ENCODE measurements at places on chromosomes 1 and 21.
A peak's percentile ranks its signal among the peaks of the same experiment; 100 is the strongest.

DNA sequence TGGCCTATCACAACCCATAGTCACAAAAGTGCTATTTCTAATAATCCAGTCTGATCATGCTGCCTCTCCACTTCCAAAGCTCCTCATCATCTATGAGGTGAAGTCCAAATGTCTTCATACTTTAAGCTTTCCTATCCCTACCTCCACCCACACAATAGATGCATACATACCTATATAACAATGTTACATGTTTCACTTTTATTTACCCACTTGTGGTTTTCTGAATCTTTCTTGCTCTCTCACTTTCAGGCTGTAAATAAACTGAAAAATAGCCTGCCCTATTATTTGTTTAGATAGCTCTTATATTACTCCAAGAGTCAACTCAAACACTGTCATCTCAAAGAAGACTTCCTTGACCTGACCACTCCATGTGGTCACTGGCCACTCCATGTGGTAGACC is 406.8 kb upstream of the BEND5 start:
- ATAC-seq: no peak

DNA sequence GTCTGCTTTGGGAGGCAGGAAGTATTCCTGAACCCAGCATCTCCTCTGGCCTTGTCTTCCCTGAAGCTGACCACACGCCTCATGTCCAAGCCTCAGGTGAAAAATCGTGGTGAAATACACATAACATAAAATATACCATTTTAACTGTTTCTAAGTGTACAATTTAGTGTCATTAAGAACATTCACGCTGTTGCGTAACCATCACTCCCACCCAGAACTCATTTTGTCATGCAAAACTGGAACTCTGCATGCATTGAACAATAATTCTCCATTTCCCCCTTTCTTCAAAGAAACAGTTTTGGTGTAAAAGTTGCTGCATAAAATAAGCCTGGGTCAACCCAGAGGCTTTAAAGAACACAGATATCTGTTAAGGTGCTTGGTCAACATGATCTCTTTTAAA is 93.5 kb downstream of the PLD5 start:
- ATAC-seq: no peak

- peak; percentile 96 for ATAC-seq
Measured at GRCh38 chr1:150281758-150282557, at the start of gene CIART. Gene CIART (plus strand): TSS chr1:150282554. CDS start chr1:150283268, 714 bp downstream.

DNA sequence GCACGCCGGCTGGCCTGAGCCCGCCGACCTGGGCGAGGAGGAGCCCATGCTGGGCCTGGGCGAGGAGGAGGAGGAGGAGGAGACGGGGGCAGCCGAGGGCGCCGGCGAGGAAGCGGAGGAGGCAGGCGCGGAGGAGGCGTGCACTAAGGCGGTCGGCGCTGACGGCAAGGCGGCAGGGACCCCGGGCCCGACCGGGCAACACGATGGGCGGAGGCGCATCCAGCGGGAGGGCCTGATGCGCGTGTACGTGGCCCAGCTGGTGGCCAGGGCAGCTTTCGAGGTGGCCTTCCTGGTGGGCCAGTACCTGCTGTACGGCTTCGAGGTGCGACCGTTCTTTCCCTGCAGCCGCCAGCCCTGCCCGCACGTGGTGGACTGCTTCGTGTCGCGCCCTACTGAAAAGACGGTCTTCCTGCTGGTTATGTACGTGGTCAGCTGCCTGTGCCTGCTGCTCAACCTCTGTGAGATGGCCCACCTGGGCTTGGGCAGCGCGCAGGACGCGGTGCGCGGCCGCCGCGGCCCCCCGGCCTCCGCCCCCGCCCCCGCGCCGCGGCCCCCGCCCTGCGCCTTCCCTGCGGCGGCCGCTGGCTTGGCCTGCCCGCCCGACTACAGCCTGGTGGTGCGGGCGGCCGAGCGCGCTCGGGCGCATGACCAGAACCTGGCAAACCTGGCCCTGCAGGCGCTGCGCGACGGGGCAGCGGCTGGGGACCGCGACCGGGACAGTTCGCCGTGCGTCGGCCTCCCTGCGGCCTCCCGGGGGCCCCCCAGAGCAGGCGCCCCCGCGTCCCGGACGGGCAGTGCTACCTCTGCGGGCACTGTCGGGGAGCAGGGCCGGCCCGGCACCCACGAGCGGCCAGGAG is 7.2 kb upstream of the IBA57 start:
- ATAC-seq: no peak

- ATAC-seq: no peak
Measured at GRCh38 chr1:154657556-154657955, 49.6 kb upstream of the ADAR start.

- ATAC-seq: no peak
Measured at GRCh38 chr21:46069166-46069565, 28.7 kb upstream of the COL6A2 start.

- ATAC-seq: no peak
Measured at GRCh38 chr1:155007251-155007828, 4.7 kb downstream of the ZBTB7B start.

DNA sequence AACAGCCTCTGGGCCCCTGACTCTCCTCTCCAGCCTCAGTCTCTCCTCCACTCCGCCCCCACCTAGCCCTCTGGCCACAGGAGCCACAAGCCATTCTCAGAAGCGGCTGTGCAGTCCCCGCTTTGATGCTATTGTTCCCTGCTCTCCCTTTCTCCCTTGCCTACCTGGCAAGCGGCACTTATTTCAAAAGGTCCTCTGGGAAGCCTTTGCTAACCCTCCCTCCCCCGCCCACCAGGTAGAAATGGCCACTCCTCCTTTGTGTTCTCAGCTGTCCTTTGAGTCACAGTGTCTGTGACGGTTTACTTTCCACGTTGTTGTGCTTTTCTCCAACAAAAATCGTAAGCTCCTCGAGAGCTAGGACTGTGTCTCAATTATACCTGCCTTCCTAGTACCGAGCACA is 338.4 kb upstream of the PROX1 start:
- ATAC-seq: no peak

DNA sequence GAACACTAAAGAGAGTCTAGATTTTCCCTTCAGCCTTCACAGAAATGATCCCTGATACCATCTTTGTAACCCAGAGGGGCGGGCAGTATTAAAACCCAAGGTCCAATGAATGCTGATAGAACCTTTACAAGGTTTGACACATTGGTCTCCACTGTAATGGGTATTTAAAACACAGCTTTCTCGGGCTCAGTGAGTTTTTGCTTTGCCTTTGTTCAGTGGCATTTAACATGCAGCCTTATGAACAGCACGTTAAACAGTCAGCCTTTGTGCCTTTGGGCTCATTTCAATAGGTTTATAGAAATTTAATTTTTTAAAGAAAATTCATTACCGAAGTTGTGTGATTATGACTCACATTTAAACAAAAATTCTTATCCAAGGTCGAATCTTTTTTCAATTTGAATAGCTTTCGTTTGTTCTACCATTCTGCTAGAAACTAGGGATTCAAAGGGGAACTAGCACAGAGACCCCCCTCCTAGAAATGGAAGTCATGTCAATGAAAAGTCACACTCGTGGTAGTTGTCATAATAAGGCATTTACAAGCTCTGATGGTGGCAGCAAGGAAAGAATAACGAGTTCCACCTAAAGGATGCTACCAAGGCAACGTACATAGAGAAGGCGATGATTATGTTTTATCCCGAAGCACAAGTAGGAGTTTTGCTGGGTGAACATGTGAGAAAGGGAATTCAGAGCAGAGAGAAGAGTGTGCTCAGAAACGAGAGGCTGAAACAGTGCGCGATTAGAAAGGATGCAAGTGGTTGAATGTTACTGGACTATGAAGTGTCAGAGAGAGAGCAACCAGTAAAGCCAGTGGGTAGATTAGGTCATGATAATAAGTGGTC is 66.2 kb downstream of the SGIP1 start:
- no peak for ATAC-seq

DNA sequence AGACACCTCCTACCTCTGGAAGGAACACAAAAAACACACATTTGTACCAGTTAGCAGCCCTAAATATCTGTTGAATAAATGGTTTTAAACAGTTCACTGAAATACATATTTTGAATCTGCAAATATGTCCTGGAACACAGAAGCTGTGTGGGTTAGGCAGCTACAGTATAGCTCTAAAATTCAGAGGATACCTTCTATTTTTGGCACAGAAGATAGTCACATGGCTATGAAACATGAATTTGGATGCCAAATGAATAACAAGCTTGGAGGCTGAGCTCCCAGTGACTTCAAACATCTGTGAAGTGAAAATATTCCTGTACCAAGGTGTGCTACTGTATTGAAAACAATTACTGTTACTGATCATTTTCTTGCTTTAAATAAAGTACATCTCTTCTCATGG is 391.5 kb upstream of the ADGRL2 start:
- no peak for ATAC-seq

DNA sequence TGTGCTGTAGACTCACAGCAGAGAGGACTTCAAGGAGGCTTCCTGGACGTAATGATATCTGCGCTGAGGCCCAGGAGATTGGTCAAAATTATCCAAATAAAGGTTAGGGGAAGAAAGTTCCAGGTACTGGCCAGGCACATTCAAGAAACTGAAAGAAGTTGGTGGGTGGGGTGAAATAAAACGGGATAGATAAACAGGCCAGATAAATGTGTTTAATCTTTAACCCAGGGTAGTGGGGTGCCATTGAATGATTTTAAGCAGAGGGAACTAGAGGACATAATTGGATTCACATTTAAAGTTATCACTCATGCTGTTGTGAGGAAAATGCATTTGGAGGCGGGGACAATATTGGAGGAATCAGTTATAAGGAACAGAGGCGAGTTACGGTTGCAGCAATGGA is 134.7 kb downstream of the NR5A2 start:
- ATAC-seq: no peak

- no peak for ATAC-seq
Measured at GRCh38 chr1:31620631-31621497, 3.4 kb downstream of the HCRTR1 start.

DNA sequence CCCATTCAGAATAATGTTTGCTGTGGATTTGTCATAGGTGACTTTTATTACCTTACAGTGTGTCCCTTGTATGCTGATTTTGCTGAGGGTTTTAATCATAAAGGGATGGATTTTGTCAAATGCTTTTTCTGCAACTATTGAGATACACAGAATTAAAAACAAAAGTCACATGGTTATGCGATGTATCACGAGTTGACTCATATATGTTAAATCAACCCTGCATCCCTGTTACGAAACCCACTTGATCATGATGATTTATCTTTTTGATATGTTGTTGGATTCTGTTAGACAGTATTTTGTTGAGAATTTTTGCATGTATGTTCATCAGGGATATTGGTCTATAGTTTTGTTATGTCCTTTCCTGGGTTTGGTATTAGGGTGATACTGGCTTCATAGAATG is 10.7 kb upstream of the OR2T34 start:
- no peak for ATAC-seq

- no peak for ATAC-seq
Measured at GRCh38 chr1:150696162-150696561, 792 bp downstream of the GOLPH3L start.

DNA sequence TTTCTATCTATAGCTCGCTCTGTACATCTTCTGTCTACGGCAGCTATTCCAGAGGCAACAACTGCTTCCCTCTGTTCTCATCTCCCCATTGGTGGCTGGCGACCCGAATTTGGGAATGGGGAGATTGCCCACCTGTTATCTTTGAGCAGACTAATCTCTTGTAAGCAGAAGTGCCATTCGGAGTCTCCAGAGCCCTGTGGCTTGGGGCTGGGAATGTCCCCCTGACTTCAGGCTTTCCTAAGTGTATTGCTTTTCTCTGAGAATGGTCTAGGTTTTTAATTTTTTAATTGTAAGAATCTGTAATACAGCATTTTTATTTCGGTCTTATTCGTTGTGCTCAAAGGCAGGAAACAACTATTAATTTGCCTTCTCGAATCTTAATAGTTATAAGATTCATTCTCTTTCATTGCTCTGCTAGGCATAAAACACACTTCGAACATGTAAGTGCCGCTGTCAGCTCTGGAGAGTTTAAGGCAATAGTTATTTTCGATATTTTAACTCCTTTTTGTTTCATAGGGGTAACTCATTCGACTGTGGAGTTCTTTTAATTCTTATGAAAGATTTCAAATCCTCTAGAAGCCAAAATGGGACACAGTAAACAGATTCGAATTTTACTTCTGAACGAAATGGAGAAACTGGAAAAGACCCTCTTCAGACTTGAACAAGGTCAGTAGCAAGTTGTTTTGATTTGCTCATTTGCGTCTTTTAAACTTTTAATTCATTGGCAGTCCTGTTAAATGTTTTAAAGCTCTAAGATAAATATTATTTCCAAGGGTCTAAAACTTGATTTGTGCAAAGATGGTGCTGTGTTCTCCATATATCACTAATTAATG is 514 bp downstream of the AGL start:
- peak; percentile 8 for ATAC-seq

DNA sequence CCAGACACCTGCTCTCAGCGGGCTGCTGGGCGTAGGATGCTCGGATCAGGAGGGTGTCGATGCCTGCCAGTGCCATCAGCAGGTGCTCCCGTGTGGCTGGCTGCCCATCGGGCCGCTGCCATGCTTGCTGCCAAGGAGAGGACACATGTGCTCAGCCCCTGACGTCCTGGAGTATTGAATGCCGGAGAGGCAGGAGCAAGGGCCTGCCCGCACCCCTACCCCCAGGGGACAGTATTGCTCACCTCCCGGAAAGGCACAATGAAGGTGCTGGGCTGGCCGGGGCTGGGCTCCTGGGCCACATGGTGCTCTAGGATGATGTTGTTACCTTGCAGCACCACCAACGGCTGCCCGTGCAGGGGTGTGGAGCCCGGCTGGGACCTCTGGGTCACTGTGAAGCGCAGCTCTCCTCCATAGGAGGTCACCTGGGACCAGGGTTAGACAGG is 61.5 kb downstream of the HSPG2 start:
- ATAC-seq: no peak

DNA sequence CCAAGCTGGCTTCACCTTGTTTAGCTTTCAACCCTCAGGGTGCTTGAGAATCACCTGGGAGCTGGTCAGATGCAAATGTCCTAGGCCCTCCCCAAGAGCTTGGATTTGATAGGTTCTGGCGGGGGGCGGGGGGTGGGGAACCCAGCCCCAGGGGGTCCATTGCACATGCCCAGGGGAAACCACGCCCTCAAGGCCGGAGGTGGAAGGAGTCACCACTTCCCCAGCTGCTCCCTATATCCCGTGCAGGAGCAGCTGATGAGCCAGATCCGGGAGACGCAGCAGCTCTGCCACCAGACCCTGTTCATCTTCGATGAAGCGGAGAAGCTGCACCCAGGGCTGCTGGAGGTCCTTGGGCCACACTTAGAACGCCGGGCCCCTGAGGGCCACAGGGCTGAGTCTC is 5.8 kb downstream of the TOR3A start:
- ATAC-seq: no peak

- ATAC-seq: no peak
Measured at GRCh38 chr1:213572912-213573647, 414.7 kb upstream of the PROX1 start.

DNA sequence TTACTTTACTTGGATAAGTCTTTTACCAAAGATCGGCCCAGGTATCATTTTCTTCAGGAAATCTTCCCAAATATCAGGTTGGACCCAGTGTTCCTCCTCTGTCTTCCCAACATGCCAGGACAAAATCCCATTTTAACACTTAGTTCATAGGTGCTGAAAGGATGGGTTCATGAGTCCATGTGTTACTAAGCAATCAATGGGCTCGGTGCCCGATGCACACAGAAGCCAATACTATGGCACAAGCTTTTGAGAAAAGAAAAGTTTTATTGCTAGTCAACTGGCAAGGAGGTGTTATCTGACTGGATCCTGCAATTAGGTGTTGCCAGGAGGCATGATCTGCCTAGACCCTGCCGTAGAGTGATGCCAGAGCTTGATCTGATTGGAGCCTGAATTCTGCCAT is 133.3 kb upstream of the SLC44A3 start:
- ATAC-seq: no peak
